Stromal cell of bone marrow (primary cell): ENCODE measurements at places on chromosomes 2 and 18.

- no peak for DNase-seq
Observed at GRCh38 chr2:36756438-36756837, 59.9 kb downstream of the VIT start.

GRCh38 chr2:197168705-197169104 lies 141.9 kb downstream of the ANKRD44 start:
- DNase-seq: peak; percentile 30

DNA sequence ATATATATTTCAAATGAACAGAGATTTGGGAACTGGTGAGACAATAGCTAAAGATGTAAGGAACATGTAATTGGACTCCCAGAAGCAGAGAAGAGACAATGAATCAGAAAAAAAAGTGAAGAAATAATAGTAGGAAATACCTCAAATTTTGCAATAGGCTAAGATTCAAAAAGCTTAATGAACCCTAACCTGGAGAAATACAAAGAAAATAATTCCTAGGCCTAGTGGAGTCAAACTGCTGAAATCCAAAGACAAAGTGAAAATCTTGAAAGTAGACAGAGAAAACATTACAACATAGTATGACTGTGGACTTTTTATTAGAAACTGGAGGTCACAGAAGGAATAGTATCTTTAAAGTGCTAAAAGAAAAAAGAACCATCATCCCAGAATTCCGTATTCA lies 76.7 kb downstream of the LAMA3 start:
- DNase-seq: no peak

- DNase-seq: peak; percentile 51
Observed at GRCh38 chr2:17518212-17519154, at the start of gene RAD51AP2. Gene RAD51AP2, minus strand, starts transcription at chr2:17518440. Its CDS starts 25 bp downstream, at chr2:17518415.

DNA sequence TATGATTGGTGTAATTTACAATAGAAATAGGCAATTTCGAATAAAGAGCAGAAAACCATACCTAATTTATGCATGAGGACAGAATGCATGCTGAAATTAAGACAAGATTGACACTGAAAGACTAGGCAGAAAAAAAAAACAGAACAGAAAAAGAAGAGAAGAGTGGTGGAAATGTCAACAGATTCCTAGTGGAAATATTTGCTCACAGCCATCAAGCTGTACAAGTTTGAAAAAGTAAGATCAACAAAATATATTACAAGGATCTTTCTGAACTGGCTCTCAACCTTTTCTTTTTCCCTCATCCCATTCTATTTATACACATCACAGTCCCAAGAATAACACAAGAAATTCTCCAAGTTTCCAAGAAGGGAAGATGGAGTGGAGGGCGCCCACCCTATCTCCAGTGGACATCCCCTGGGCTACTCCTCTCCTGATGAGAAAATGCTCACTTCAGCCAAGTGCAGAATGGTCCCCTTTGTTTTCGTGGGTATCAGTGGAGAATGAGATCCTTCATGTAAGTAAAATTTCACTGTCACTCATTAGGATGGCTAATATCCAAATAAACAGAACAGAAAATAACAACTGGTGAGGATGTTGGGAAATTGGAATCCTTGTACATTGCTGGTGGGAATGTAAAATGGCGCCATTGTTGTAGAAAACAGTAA lies 51.0 kb upstream of the ZNF532 start:
- no peak for DNase-seq

- no peak for DNase-seq
Observed at GRCh38 chr2:164933671-164934189, 21.6 kb downstream of the SLC38A11 start.

DNA sequence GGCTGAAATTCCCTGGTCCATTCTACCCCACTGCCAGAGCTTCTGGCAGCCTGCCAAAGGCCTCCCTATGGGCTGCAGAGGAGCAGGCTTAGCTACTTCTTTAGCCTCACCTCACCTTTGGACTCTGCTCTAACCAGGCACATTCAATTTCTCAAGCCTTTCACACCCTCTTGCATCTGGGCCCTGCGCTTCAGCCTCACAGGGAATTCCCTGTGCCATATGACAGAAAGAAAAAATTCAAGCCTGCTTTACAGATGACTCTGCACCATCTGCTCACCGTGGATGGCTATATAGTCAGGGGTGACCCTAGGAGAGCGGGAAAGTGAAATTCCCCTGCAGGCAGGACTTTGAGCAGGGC lies 62.5 kb downstream of the REEP1 start:
- no peak for DNase-seq

DNA sequence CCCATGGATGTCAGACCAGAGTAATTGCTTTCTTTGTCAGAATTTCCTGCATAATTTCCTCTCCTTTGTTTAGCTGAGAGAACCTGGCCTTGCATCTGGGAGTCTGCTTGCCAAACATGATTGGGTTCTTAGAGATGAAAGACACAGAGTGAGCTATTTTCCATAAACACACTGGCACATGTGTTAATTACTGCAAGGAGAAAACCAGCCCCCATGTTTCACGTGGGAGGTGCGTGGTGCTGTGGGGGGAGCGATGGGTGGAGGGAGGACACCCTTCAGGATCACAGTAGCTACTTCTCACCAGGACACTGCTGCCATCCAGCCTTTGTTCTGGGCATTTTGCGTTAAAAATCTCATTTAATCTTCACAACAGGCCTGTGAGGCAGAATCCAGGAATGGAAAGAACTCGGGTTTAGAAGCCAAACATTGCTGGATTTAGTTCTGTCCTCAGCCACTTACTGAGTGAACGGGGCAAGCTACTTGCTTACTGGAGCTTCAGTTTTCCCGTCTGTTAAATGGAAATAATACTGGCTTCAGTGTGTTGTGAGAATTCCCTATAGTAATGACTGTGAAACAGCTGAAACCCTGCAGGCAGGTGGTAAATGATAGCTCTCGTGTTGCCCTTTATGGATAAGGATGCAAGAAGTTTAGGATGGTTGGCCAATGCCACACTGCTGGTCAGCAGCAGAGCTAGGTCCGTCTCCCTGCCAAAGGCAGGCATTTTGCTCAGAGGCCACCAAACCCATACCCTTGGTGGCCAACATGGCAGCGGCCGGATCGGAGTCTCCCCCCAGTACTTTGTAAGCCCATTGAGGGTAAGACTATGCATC lies 100.1 kb upstream of the ASAP2 start:
- DNase-seq: no peak

DNA sequence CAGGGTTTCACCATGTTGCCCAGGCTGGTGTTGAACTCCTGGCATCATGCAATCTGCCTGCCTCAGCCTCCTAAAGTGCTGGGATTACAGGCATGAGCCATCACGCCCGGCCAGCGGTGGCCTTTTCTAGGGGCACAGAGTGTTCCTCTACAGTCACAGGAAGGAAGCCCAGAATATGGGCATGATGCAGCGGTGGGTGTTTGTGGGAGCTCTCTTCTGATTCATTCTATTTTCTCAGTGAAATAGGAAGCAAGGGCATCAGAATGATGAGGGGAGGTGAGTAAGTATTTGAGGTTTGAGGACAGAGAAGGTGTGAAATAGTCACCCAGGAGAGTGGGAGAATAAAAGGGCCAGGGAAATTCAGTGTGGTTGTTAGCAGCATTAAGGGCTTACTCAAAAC lies 70.3 kb upstream of the PSME4 start:
- DNase-seq: no peak

- DNase-seq: no peak
Observed at GRCh38 chr2:183998041-183998796, 600.1 kb upstream of the ZNF804A start.

DNA sequence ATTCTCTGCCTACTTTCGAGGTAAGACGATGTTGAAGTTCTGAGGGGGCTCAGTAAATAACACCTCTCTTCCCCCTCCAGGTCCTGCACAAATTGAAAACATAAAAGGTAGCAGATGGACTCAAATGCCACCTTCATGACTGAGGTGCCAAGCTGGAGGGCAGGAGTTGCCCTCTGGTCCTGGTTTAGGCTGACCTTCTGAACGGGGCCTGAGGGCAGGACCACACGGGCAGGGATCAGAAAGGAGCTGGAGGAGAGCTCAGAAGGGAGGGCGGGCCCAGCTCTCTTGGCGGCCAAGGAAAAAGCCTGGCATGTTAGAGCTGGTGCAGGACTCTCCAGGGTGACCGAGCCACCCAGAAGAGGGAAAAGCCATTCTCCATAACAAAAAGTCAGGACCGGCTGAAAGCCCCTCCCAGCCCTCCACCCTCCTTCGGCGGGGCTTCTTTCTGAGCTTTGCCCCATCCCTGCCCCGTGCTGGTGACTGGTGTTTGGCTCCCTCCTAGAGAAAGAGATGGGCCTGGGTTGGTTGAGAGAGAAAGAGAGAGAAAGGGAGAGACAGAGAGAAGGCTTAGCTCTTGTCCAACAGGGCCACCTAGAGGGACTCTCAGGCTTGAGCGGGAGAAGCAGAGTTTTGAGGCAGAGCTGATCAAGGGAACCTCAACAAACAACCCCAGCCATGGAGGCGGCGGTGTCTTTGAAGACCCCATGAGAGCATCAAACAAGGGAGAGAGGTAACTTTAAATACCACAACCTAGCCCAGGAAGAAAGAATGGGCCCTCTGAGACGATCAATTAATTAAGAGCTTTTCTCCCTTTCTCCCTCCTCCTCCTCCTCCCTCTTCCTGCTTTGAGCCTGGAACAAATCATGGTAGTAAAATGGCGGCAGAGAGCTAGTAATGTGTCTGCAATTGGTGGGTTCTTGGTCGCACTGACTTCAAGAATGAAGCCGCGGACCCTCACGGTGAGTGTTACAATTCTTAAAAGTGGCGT lies 50.8 kb downstream of the WIPF1 start:
- no peak for DNase-seq

DNA sequence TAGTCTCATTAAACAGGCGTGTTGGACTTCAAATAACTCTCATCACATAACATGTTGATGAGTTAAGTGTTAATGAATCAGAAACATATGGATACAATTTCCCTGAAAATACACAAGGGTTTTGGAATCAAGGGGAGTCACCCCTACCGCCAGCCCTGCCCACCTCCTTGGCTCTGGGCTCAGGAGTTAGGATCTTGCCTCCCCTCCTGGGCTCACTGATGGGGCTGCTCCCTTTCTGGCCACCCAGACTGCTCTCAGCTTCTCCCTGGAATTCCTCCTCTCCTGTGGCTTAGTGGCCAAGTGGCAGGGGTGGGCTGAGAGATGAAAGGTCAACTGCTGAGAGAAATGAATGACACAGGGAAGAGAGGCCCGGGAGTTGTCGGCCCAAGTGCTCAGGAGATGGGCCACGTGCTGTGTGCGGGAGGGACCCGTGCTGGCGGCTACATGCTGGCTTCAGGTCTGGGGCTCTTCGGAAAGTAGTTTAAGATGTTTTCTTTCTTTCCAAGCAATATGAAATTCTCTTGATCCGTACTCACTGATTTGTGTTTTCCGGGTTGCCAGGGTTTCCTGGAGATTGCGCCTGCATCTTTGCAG lies 55.8 kb upstream of the TNP1 start:
- no peak for DNase-seq

GRCh38 chr18:7479756-7480155 lies 87.4 kb upstream of the PTPRM start:
- no peak for DNase-seq

GRCh38 chr18:5627776-5628511 lies 84.1 kb upstream of the EPB41L3 start:
- DNase-seq: no peak

DNA sequence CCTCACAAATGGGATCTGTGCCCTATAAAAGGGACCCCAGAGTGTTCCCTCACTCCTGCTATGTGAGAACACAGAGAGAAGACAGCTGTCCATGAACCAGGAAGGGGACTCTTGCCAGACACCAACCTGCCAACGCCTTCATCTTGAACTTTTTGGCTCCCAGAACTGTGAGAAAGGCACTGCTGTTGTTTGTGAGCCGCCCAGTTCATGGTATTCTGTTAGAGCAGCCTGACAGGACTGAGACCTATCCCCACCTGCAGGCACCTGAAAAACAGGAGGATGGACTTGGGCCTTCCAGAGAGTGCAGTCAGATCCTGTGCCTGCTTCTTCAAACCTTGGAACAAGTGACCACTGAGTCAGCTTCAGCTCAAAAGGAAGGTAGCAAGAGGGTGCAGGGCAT lies 51.4 kb downstream of the CRACDL start:
- no peak for DNase-seq

DNA sequence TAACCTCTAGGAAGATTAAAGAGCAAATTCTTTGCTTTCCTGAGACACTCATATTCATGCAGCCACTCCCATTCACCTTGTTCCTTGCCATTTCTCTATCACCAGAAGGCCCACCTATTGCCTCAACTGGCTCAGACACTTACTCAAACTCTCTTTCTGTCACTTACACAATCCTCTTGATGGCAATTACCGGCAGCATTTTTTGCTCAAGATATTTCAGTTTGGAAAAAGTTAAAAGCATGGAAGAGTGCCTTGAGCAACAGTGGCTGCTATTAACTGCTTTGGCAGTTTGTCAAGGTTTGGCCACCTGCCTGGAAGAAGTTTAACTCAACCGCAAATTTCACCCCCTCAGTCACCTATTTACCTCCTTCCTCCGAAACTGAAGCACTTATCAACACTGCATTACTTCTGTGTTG lies 1104.0 kb upstream of the PIK3C3 start:
- no peak for DNase-seq

DNA sequence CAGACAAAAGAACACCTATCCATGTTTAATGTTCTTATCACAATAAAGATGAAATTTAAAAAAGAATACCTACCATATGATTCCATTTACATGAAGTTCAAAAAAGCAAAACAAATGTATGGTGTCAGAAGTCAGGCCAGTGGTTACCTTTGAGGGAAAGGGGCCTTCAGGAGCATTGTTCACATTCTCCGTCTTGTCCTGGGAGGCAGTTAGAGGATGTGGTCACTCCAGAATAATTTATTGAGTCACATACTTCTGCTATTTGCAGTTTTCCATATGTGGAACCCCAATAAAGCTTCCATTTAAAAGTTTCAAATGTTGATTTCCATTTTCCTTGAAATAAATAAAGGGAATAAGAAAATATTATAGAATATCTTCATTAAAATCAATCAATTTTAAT lies 41.6 kb upstream of the POU3F3 start:
- DNase-seq: no peak

DNA sequence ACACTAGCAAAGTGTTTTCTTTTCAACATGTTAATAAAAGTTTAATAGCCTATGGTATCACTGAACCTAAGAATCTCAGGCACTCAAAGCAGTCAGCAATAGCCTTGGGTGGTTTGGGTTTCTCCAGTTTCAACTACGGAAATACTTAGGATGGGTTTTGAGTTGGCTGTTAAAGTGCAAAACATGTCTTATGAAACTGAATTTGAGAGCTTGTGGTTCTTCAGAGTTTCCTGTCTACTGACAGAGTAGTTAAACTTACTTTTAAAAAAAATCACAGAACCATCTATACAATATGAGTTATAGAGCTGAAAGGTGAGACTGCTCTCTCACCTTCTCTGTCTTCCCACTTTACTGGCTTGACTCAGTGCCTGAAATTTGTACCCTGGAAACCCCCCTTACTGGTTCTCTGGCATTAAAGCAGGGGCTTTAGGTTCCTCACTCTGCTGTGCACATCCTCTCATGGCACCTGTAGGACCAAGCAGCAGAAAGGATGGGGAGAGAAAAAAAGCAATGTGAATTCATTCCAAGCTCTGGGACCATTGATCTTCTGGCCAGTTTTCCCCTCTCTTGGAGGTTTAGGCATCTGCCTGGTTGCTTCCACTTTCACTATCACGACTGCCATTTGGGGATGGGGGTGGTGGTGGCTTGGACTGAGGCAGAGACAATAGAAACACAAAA lies 18.1 kb downstream of the CCDC141 start:
- DNase-seq: peak; percentile 36
